ENCODE measurements at places on chromosomes 12 and 14.

- DNase-seq = no peak
Measured at GRCh38 chr14:41096131-41096530, 510.5 kb upstream of the LRFN5 start.

- no peak for DNase-seq
Measured at GRCh38 chr12:57496822-57497221, 9.0 kb downstream of the MARS1 start.

- no peak for DNase-seq
Measured at GRCh38 chr12:9064815-9065606, 50.7 kb downstream of the A2M start.

DNA sequence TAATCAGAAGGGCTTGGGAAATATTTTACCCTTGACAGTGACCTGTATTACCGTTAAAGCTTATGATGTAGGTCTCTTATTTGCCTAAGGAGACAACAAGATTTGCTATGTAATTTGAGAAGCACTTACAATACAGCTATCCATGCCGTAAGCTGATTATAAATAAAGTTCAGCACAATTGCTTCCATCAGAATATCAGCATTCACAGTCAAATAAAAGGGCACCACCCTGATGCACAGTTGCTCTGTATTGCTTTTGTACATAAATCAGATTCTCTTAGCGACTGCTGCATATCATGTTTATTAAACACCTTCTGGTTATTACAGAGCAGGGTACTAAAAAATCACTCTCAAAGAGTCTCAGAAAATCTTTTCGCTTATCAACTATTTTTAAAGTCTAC lies 67.3 kb upstream of the VRK1 start:
- DNase-seq = no peak

DNA sequence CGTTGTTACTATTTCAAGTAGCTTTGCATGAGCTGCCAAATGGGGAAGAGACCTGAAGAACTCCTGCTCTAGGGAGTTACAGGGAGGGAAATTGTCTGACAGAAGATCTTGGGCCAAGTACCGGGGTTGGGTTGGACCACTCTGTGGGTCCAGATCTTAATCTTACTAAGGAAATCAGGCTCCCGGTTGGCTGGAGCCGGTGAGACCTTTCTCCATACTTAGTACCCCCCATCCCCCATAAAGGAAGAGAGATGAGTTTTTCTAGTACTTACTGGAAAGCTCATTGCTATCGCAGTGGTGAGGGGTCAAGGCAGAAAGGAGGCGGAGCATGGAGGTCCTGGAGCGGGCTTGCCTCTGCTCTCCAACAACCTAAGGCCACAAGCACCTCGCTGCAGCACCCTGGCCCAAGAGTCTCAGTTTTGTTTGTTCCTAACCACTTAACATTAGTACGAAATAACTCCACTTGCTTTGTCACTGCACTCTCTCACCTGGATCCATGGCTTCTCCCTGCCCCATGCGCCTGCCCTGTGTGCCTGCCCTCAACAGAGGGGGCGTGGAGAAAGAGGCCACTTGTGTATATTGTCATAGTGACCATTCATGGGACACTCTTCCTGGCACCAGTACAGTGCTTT lies 6.8 kb upstream of the UNC119B start:
- DNase-seq = no peak

DNA sequence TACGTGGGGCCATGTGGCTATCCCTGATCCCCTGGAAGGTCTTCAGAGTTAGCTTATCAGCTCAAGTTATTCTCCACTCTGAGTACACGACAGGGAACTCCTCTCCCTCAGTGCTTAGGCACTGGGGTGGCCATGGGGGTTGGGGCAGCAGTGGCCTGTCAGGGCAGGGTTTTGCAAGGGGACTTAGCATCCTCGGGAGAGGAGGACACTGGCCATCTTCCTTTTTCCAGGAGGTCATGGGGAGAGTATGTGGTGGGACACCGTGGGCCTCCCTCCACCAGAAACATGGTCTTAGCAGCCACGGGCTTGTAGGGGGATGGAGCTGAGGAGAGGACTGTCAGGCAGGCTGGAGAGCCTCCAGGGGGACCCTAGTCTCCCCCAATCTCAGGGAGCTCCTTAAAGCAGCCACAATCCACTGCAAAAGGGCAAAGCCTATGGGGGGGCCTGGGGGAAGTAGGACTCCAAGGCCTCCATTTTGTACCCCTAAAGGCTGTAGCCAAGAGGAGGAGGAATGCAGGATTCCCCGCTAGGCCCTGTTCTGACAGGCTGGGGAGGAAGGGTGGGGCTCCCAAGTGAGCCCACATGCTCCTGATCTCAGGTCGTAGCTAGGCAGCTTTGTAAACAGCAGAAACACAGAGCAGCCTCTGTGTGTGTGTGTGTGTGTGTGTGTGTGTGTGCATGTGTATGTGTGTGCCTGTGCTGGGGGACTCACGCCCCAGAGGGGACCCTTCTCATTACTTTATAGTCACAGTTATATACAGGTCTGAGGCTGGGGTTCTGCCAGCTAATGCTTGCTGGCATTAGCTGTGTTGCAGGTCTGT lies 36.6 kb downstream of the KRT80 start:
- DNase-seq = no peak

DNA sequence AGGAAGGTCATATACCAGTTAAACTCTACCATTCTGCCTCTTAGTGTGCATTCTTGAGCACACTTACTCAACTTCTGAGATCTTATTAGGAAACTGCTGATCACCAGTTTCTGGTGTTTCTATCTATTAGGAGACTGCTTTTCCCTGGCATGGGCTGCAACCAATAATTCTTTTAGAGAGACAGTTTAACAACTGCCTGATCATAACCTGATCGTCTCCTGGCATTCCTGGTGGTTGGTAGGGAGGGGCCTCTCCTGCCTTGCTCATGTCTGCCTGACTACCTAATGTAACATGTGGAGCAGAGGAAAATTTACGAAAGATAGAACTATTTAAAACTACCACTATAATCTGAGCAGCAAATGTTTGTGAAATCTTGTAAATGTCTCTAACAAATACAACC lies 75.3 kb upstream of the MGAT4C start:
- no peak for DNase-seq

DNA sequence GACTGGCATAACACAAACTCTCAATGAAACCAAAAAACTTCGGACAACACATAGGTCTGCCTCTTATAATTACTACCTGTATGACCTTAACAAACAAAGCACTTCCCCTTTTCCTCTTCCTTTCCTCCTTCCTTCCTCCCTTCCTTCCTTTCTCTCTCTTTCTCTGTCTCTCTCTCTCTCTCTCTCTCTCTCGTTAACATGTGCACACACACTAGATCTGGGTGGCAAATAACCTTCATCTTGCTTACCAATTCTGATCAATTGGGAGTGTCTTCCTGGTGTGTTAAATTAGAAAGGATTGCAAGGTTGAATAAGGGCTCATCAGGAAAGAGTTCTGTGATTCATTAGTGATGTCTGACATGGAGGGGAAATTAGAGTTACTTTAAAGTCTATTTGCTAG lies 307.8 kb upstream of the PRKD1 start:
- DNase-seq = no peak

DNA sequence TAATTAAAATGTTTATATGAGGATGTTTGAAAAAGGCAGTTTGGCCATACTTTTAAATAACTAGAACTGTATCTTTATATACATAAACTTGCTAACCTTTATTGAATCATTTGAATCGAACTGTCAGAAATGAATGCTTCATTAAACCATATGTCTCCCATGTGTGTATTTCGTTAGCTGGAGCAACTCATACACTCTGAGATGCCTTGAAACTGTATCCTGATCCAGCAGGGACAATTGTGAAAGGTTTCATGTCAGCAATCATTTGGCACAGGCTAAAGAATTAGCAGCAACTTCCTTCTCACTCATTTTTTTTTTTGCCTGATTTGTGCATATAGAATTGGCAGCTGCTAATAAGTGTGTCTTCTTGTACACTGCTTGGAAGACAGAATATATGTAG lies 109.9 kb downstream of the NAV3 start:
- peak; percentile 5 for DNase-seq

DNA sequence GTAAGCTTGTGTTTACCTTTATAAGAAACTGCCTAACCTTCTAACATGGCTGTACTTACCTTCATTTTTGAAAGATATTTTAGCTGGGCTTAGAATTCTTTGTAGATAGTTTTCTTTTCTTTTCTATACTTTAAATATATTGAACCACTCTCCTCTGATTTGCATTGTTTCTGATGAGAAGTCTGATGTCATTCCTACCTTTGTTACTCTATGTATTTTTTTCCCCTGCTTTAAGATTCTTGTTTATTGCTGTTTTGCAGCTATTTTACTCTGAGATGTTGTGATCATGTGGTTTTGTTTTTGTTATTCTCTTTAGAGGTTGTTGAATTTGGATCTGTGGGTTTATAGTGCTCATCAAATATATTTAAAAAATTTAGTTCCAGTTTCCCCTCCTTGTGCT lies 31.8 kb downstream of the CNOT2 start:
- DNase-seq = no peak

DNA sequence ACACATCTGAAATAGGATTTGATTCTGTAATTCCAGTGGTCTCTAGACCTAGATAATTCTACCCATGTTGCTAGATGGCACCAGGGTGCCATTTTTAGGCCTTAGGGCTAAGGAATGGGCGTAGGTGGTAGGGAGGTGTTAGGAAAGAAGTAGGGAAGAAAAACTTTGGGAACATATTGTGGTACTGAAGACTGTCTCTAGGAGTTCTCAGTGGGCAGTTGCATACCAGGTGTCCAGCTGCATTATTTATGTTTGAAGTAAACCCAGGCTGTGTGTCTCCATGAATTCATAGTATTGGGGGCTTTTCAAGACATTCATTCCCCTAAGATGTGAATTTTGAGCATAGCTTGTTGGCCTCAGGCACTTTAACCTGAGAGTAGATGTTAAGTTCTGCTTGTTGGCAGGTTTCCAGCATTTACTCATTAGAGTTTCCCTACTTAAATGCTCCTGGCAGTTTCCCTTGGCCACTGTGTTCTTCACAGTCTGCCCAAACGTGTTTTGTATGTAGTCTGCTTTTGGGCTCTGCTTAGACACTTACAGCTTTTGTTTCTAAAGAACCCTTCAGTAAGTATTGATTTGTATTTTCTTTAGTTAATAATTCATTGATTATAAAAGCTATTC lies 31.5 kb upstream of the CCT2 start:
- DNase-seq = peak; percentile 26

DNA sequence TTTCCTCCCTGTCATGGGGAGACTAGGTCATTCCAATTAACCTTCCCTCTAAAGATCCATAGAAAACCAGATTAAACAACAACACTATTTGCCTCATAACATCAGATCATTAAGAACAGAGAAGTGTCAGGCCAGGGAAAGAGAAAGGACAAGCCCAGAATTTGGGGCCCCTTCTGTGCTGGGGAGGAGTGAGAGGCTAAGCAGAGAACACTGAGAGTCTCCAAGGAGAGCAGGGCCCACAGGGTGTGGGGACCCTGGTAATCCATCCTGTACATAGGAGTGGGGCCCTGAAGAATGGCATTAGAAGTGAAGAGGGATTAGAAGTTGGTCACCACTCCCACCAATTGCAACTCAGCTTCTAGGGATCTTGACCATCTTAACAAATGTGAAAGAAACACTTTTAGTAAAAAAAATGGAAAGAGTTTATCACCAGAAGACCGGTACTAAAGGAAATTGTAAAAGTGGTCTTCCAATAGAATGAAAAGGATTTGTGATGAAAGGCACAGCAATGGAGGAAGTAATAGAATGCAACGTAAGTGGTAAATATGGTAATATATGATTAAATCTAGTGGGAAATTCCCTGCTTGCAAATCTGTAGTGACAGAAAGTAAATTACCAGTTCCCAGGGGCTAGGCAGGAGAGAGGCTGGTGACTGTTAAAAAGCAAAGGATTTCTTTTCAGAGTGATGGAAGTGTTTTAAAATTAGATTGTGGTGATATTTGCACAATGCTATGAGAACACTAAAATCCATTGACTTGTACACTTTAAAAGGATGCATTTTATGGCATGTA lies 14.0 kb upstream of the TMTC1 start:
- no peak for DNase-seq

- DNase-seq = no peak
Measured at GRCh38 chr12:106142591-106143261, 4.0 kb upstream of the NUAK1 start.

GRCh38 chr14:104314251-104314941 lies 176.0 kb downstream of the KIF26A start:
- DNase-seq = no peak

- no peak for DNase-seq
Measured at GRCh38 chr12:115383668-115384067, 699.7 kb upstream of the TBX3 start.

DNA sequence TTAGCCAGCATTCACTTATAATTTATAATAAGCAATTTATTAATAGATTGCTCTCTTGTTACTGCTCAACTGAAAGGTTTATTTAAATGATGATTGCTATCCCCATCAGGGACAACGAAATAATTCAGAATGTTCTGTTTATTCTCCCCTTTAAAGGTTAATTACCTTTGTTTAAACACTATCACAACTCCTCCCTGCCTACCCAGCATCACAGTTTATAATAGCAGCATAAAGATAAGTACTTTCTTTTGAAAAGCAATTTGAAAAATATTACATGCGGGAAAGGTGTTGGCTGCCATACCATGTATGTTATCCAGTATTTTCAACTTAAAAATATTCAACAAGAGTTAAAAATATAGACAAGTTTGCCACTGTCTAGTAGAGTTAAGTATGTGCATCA lies 30.6 kb downstream of the SCAF11 start:
- DNase-seq = no peak

DNA sequence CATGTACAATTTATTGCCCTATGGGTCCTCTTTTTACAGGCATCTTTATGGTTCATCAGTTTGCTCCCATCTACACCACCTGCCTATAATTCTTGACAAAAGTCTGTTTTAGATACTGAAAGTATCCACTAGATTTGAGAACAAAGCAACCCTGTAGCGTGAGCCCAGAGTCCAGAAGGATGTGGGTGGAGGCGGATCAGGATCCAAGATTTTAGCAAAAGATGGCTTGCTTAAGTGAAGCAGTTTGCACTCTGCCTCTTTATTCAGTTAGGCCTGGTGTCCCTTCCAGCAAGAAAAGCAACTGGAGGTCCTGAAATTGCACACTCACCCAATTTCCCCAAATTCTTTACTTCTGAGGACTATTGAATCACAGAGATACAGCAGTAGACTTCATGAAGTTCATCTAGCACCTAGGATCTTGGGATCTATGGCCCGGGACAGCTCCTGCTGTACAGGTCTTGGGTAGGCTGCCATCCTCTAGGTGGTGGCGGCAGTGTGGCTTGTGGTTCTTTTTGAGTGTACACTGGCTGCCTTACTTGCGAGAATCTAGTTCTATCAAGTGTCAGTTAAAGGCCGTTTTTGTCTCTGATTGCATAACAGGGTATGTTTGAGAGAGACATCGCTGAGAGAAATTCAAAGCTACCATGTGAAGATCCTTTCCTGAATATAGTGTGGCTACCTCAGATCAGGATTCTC lies 873.2 kb downstream of the NRXN3 start:
- DNase-seq = no peak
